EH (cell line): ENCODE measurements at places on chromosomes 16 and 17.

DNA sequence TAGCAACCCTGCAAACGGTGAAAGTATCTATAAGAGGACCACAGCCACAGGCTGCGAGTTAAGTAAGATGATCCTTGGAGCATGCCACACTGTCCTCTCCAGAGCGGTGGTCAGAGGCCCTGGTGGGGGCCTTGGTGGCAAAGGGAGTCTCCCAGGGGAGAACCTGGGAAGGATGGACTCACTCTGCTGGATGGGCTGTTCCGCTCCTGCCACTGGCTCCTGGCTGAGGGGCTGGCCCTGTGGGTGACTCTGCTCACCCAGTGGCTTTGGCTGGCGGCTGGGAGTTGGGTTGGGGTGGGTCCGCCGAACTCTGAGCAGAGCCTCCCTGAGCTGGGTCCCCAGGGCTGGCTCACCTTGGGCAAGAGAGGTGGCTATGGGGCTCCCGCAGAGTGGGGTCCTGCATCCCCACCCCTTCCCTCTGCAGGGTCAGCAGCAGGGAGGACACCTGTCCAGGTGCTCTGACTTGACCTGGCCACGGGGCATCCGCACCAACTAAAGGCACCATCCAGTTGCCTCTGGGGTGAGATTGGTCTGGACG lies 7.3 kb downstream of the CDK5R1 start:
- DNase-seq, result no peak

- no peak for DNase-seq
Observed at GRCh38 chr16:75423723-75424104, 9.6 kb downstream of the CFDP1 start.

GRCh38 chr17:64500487-64500859 lies 3.6 kb upstream of the POLG2 start:
- DNase-seq, result no peak

GRCh38 chr17:18859256-18859655 lies 1.3 kb downstream of the PRPSAP2 start:
- peak; percentile 46 for DNase-seq

DNA sequence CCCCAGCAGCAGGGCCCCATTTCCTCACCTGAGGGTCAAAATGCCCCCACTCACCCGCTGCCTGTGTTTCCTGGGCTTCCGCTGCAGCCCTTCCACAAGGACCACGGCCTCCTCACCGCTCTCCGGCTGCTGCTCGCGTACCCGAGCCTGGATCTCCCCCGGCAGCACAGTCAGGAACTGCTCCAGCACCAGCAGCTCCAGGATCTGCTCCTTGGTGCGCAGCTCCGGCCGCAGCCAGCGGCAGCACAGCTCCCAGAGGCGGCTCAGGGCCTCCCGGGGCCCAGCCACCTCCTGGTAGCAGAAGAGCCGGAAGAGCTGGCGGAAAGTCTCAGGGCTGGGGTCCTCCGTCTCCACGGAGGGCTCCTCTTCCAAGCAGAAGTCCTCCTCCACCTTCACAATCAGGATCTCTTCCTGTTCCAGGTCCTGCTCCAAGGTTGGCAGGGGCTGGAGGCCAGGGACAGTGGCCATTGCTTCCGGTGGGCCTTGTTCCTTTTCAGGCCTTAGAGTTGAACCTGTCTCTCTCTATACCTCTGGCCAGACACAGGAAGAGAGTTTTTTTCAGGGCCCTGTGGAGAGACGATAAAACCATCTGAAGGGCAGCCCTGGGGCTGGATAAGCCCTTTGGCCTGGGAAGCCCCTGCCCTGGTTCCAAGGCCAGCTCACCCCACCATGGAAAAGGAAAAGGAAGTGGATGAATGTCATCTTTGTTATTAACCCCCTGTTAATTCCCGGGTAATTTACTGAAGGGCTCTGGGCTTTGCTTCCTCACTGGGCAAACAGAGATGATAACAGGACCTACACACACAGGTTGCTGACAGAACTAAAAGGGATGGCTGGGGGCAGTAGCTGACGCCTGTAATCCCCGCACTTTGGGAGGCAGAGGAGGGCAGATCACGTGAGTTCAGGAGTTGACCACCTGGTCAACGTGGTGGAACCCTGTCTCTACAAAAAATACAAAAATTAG lies 1.2 kb downstream of the ZNF500 start:
- no peak for DNase-seq

- no peak for DNase-seq
Observed at GRCh38 chr17:77546772-77547241, 406.0 kb downstream of the SEC14L1 start.

DNA sequence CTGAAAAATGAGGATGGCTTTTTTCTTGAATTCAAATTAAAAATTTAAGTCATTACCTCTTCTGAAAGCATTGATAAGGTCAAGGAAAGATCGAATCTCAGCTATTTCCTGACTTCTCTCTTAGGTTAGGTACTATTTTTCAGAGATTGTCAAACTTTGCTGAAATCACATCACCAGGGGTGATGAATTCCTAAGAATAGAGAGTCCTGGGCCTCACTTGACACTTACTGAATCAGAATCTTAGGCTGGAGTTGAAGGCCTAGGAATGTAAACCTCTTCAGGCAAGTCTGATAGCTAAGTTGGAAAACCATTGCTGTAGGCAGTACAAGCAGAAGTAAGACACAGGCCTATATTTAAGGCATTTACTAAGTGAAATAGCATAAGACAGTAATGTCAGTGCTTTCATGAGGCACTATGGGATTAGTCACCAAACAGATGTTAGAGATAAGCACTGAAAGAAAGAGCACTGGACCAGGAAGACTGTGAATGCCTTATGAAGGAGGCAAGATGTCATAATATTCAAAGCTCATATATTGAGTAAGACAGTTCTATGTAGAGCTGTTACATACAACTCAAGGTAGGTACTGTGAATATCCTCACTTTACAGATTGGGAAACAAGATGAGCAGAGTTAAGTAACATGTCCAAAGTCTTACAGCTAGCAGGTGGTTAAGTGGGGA lies 21.5 kb downstream of the DCAF7 start:
- DNase-seq, result peak; percentile 91

DNA sequence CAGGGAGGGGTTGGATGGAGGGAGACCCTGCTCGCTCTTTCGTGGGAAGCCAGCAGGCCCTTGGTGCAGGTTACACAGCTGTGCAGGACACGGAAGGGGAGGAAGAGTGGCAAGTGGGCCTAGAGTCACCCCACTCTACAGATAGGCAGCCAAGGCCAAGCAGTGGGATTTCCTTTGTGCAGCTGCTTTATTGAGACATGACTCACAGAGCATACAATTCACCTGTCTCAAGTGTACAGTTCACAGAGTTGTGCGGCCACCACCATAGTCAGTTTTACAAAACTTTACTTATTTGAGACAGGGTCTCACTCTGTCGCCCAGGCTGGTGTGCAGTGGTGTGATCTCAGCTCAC lies 91.2 kb upstream of the CIBAR2 start:
- no peak for DNase-seq

DNA sequence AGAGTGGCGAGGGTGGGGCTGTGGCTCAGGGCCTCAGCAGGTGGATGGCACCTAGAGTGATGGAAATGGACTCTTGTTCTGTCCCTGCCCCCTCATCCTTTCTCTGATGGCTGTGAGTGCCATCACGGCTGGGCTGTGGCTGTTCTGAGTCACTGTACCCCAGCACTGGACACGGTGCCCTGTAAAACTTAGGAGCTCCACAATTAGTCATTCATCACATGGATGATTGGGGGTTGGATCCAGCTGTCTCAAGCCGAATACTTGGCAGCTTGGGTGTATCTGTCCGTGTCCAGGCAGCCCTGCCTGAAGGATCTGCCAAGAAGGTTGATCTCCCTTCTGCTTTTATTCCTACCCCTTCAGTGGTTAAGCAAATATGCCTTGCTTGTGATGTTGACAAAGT lies 295.5 kb upstream of the EEF2KMT start:
- no peak for DNase-seq

- no peak for DNase-seq
Observed at GRCh38 chr17:49730785-49731434, 23.1 kb upstream of the SLC35B1 start.

- no peak for DNase-seq
Observed at GRCh38 chr16:26394409-26394808, 672.3 kb upstream of the C16orf82 start.

- DNase-seq, result no peak
Observed at GRCh38 chr16:68035227-68035626, 12.1 kb downstream of the DUS2 start.
